Stimulated activated CD4-positive, alpha-beta T cell treated with anti-CD3 and anti-CD28 coated beads, Interleukin-2, amount 100 ng/mL, for 4 hours (primary cell): ENCODE measurements at places on chromosomes 6 and 20.

DNA sequence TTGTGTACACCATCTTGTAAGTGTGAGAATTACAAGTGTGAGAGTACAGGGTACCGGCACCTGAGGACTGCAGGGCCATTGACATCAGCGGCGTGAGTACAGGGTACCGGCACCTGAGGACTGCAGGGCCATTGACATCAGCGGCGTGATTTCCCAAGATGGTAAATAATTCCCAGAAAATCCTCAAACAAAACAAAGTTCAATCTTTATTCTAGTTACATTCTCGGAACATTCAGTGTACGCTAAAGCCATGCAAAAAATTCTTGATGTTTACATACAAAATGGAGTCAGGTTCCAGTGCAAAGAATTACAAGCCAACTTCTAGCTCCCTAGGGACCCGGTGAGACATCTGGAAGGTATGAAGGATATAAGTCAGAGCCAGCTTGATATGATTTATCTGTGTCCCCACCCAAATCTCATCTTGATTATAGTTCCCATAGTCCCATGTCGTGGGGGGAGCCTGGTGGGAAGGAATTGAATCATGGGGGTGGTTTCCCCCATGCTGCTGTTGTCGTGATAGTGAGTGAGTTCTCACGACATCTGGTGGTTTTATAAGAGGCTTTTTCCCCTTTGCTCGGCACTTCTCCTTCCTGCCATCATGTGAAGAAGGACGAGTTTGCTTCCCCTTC, 172.7 kb downstream of the TTLL2 start:
- DNase-seq: no peak

- no peak for DNase-seq
Measured at GRCh38 chr20:49303065-49303552, 25.3 kb upstream of the ZNFX1 start.

GRCh38 chr20:17666481-17666880, 15.6 kb downstream of the RRBP1 start:
- DNase-seq: no peak

GRCh38 chr6:159433550-159433949, 259.5 kb downstream of the SOD2 start:
- DNase-seq: no peak

DNA sequence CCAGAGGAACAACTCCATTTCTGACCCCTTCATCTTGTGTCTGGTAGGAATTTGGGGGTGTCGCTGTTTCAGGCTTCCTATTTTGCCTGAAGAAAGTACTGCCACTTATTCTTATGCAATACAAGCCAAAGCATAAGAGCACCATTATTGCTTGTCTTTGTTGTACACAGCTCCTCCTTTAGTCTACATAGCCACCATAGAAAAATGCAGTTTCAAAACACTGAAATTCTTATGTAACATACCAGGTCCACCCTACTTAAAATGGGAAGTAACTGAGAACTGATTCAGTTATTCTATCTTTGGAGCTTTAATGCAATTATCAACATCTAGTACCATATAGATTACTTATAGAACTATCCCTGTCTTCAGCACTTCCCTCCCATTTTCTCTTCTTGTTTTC, 255.5 kb downstream of the ARHGAP18 start:
- DNase-seq: no peak

DNA sequence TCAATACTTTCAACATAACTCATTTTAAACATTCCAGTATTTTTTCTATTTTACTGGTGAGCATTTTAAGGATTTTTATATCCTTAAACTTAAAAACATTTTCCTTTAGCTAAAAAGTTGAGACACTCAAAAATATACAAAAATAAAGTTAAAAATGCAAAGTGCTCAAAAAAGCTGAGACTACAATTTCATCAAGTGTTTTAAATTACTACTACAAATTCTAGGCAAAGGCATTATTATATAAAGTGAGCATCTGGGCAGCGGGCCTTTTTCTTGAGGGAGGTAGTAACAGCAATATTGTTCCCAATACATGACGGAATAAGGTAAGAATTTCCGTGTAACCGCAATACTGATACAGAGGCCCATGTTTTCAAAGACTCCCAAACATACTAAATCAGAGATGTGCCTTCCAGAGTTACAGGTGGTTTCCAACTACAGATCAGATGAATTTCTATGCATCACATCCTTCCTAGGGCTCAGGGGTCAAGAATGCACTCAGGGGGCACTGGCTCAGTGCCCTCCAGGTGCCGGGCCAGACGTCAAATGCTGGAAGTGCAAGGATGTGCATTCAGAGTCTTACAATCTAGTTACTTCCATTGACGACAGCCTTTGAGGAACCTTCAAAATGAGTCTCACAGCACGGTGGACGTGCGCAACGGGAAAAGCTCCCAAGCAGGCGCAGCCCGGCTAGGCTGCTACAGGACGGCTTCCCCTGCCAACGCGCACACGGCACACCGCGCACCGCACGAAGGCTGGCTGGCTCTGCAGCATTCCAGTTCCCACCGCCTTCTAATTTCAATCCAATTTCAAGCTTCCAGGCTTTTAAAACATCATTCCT, 1.7 kb downstream of the PHF10 start:
- peak; percentile 3 for DNase-seq

- DNase-seq: no peak
Measured at GRCh38 chr6:96624957-96625356, 62.0 kb downstream of the FHL5 start.

- DNase-seq: no peak
Measured at GRCh38 chr20:573414-574296, 30.1 kb upstream of the CSNK2A1 start.

DNA sequence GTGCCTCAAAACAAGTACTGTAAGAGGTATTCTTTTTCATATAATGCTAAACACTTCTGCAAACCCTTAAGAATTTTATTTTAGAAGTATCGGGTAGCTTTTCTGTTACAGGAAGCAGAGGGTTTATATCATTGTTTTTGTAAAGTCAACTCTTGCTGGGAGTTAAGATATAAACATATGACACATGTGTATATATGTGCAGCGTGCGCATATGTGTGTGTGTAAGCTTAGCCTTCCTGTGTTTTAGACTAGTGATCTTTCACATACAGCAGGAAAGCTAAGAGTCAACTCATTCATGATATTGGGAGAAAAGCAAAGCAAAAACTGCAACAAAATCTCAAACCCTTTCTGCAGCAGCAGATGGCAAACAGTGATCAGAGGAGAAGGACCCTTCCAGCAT, 102.4 kb downstream of the ARID1B start:
- DNase-seq: no peak

DNA sequence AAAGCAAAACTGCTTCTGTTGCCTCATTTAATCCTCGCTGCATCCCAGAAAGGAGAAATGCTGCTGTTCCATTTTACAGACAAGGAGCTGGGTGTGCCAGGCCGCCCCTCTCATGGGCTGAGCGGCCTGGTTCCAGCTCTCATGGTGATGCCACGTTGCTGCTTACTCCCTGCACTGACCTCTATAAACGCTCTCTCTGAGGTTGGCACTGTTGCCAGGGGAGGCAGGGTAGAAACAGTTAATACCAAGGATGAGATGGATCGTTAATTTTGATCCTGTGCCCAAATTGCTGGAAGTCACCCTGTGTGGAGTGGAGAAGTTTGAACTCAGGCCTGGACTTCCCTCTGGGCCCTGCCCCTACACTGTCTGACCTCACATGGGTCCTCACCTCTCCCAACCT, 25.6 kb downstream of the SIRPA start:
- DNase-seq: no peak

DNA sequence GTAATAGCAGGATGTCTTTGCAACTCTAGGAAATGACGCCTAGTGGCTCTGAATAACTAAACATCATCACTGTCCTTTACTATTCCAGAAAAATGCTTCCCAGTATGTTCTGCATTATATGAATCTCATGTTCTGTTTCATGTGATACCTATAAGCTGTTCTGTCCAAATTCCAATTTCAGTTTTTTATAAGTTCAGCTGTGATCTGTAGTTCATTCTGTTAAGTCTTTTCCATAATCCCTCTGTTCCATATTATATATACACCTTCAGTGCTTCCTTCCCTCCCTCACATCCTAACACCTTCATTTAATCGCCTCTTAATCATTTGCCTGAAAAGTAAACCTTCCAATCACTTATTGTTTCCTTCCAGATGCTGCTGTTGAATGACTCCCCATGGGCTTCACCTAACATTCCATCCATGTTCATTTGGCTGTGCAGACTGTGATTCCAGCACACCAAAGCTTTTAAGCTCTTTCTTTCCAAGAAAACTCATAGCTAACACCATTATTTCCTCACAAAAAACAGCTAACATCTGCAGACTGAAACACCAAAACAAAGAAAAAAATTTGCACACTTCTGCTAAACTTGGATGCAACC, 18.6 kb downstream of the HMGCLL1 start:
- DNase-seq: no peak

DNA sequence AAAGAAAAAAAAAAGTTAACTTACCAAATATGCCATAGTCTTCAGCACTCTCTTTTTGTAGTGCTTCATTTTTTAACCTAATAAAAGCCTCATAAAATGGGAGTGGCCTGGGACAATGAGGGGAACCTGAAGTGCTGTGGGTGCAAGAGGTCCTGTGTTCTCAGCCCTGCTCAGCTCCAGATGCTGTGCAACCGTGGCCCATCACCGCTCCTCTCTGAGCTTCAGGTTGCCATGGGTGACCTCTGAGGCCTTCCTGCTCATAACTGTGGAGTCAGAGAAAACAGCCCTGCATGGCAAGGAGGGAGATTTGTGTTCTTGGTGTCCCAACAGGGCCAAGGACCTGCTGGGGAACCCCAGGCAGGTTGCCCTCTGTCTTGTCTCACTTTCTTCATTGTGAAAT, 10.0 kb downstream of the TCF15 start:
- no peak for DNase-seq

DNA sequence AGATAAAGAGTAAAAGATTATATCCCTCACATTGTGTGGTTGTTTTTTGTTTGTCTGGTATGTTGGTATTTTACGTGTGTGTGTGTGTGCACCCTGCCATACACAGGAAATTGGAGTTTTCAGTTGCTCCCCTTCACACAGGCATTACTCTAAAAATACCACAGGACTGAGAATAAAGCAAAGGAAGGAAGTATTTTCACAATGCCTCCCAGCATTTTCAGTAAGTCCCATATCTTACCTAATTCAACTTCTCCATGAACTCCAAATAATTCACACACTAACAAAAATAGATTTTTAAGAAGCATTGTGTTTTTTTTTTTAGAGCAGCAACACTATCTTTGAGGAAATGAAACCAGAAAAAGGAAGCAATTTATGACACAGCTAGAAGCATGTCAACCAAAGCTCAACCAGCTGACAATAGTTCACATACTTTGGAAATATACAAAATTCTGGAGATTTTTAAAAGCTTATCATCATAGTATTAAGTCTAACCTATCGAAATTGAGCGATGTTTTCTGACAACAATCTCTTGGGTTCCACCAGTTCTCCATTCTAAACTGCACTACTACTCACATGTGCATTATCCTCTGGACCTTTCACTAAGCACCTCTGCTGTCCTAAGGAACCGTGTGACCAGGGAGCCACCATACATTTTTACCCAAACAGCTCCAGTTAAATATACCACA, 2.1 kb downstream of the UBE2J1 start:
- DNase-seq: no peak

DNA sequence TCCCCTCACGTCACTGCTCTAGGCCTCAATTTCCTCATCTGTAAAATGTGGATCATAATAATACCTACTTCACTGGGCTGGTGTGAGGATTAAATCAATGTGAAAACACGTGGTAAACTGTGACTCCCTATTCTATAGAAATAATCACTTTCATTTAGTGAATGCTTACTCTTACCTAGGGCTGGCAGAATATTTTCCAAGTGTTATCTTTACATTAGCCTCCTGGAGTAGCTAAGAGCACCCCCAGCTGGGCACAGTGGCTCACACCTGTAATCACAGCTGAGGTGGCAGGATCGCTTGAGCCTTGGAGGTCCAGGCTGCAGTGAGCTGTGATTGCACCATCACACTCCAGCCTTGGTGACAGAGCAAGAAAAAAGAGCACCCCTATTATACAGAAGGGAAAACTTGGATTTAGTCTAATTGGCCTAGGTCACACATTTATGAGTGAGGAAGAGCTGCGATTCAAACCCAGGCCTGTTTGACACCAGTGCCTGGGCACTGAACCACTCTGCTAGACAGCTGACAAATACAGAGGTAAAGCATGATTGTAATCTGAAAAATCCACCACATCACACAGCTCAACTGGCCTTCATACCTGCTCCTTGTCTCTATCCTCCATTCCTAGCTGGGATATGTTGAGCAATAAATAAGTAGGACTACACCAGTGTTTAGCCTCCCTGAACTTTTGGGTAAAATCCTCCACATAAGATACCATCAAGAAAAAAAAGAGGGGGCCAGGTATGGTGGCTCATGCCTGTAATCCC, 1.4 kb upstream of the SNTA1 start:
- no peak for DNase-seq

DNA sequence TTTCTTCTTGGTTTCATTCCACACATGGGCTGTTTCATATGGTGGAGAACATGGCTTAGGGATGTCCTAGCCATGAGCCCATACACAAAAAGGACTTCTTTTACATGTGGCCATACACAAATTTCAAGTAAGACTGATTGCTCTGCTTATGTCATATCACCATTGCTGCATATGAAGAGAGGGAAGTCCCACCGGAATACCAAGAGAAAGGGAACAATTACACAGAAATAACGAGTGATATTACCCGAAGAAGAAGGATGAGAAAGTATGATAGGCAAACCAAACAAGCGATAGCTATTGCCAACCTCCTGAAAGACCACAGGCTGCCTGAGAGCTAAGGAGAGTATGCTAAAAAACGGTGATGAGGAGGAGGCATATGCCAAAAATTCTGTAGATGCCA, 70.5 kb upstream of the TNFRSF21 start:
- no peak for DNase-seq

- no peak for DNase-seq
Measured at GRCh38 chr20:53186635-53187034, 214.5 kb downstream of the TSHZ2 start.

- DNase-seq: no peak
Measured at GRCh38 chr6:49269190-49269589, 193.9 kb downstream of the MMUT start.

- no peak for DNase-seq
Measured at GRCh38 chr6:144585217-144585814, 300.2 kb downstream of the UTRN start.

DNA sequence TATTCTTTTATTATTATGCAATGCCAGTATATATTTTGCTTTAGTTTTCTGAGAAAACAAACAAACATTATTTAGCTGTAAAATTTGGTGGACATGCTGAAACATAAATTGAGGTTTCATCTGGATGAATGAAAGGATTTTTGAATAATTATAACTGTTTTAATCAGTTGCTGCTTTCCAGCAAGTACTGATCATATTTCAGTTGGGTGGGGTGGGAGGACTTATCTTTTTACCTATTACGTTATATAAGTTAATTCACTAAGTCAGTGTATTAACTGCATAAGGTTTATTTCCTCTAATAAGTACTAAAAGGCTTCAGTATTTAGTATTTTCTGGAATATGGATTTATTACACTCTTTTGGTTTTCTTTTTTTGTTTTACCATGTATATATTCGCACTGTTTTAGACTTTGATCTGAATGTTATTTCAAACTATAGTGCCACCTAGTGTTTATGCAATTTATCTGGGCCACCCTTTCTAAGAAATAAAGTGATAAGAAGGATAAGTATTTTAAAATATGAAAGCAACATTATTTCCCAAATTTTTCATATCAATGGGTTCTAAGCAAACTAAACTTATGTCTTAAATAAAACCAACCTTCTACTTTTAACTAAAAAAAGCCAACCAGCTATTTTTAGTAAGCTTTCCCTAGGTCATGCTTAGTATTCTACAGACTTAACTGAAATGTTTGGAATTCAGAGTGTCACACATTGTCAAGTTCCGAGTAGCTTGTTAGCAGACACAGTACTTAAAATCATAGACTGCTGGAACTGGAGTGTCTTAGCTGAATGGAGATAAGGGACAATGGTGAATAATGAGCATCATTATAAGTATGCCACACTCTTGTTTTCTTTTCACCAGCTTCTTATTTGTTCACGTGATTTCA, 105.4 kb upstream of the MCHR2 start:
- DNase-seq: no peak
